Jurkat, Clone E6-1 (cell line): ENCODE measurements at places on chromosomes 2 and 18.

DNA sequence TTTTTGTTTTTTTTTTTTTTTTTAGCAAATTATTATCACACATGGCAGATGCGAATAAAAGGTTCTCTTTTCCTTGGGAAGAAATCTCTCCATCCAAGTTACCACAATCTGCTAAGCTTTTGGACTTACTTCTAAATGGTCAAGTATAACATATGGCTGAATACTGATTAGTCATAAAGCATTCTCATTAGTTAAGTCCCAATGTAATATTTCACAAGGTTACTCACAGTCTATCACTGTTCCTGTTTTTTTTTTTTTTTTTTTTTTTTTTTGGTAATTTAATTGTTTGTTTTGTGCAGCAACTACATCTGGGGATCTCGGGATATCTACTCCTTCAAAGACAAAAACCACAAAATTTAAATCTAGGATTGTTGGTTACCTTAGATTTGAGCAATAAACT, 771.7 kb downstream of the CPS1 start:
- no peak for DNase-seq

DNA sequence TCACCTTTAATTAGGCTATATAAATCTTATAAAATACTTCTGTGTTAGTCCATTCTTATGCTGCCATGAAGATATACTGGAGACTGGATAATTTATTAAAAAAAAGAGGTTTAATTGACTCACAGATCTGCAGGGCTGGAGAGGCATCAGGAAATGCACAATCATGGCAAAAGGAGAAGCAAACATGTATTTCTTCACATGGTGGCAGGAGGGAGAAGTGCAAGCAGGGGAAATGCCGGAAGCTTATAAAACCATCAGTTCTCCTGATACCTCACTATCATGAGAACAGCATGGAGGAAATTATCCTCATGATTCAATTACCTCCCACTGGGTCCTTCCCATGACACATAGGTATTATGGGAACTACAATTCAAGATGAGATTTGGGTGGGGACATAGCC, 504.4 kb downstream of the RIT2 start:
- no peak for DNase-seq

DNA sequence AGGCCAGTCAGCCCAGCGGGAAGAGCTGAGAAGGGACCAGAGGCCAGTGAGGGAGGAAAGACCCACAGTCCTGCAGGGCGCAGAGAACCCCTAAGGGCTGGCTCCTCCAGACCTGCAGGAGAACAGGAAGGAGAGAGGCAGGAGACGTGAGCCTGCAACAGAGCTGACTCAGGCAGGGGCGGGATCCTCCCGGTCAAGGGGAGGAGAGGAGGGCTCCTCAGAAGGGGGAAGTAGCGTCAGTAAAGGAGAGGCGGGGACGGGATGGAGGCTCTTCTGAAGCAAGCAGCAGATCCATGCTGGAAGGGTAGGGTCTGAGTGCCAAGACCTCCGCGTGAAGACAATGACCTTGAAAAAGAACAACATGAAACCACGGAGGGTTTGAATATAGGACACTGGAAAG, 50.8 kb downstream of the TRABD2A start:
- no peak for DNase-seq

- DNase-seq, result no peak
Measured at GRCh38 chr2:236872015-236872414, 213.7 kb upstream of the COPS8 start.

GRCh38 chr2:190186238-190186637, 123.7 kb upstream of the MSTN start:
- DNase-seq, result no peak

DNA sequence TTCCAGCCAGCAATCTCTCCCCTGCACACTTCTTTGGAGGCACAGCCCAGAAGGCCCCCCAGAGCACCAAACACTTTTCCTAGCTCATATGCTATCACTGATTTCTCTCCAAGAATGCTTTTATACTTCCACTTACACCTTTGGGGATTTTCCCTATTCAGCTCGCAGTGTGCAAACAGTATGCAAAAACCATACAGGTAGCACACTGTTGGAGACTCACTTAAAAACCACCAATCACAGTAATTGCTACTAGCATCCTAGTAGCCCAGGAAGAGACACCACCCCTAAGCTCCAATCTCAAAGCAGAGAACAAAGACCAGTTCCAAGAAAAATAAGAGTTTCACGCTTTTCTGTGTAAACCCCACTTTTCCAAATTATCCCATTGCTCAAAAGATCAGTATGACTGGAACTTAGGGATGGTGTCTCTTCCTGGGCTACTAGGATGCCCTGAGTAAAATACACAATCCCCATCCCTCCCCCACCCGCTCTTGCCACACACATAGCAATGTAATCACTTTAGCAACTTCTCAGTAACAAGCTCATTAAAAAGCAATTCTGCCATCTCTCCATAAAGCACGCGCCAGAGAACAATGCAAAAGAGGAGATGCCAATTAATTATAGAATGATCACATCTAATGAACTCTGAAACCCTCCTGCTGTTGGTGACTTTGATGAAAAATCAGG, 43.0 kb downstream of the KLF7 start:
- DNase-seq, result no peak

DNA sequence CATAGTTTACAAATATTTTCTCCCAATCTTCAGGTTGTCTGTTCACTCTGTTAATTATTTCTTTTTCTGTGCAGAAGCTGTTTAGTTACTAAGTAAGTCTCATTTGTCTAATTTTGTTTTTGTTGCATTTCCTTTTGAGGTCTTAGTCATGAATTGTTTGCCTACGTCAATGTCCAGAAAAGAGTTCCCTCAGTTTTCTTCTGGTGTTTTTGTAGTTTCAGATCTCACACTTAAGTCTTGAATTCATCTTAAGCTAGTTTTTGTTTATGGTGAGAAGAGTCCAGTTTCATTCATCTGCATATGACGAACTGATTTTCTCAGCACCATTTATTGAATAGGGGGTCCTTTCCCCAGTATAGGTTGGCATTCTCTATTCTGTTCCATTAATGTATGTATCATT, 1252.2 kb upstream of the TMEFF2 start:
- no peak for DNase-seq

GRCh38 chr2:149808556-149808955, 221.0 kb upstream of the MMADHC start:
- DNase-seq, result no peak

GRCh38 chr2:101613056-101613704, 84.3 kb upstream of the MAP4K4 start:
- DNase-seq, result no peak

- no peak for DNase-seq
Measured at GRCh38 chr2:33014268-33014667, 67.5 kb downstream of the LTBP1 start.

DNA sequence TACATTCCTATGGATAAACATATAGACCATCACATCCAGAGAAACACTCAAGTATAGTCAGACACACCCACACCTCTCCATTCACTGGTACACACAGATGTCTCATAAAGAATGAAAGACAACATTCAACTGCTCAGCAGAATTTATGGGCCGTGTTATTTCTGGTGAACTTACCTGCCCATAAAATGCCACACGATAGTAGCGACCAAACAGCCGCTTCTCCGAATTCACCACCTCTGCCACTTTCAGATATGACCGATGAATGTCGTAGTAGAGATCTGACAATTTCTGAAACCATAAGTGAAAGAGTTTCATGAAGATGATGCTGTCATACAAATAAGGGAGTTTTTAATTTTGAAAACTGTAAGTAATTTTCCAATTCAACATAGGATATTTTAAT, 70.7 kb upstream of the CCDC195 start:
- no peak for DNase-seq

- DNase-seq, result no peak
Measured at GRCh38 chr2:45731141-45731540, 79.7 kb downstream of the PRKCE start.

GRCh38 chr2:240889601-240890560, 6.1 kb downstream of the MAB21L4 start:
- no peak for DNase-seq

DNA sequence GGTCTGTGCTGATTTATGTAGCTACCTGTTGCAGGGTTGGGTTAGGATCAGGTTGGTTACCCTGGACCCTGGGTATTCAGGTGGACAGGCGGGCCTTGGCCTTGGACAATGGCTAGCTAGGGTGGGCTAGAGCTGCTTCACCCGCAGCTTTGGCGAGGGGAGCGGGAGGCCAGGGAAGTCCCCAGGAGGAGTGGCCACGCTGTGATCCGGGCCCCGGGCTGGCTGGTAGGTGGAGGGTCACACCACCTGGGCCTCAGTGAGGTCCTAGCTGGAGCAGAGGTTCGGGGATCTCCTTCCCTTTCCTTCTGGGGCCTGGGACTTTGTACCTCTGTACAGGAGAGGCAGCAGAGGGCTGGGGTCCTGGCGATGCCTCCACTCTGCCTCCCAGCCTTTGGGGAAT, 9.8 kb downstream of the RTP5 start:
- DNase-seq, result no peak

DNA sequence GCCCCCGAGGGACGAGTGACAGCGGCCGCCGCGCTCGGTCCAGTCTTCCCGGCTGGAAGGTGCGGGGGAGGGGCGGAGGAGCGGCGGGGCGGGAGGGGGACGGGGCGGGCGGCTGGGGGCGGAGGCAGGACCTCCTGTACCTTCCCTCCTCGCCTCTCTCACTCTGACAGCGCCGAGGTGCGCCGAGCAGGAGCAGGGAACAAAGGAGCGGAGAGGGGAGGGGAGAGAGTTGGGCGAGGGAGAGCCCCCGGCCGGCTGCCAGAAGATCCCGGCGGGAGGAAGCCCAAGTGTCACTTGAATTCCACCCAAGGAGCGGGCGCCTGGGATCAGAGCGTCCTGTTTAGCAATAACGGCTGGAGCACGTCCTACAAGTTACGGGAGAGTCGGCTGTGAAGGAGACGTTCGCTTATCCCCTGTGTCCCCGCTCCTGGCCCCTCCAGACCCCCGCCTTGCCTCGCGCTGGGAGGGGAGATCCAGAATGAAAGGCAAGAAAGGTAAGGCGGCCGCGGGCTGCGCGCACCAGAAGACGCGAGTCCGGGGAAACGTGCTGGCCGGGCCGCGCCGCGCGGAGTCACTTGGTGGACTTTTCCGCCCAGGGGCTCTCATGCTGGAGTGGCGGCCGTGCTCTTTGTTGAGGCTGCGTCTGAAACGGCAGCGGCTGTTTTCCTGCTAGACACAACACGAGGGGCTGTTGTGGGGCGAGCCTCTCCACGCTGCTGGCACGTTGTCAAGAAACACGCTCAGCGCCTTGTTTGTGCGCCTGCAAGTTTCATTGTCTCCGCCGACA, at the start of gene TGIF1:
TGIF1 (plus strand) TSS at position 161 of the 787 bp plus-strand sequence; CDS start at position 479, 318 bp downstream.
- peak; percentile 39 for DNase-seq

DNA sequence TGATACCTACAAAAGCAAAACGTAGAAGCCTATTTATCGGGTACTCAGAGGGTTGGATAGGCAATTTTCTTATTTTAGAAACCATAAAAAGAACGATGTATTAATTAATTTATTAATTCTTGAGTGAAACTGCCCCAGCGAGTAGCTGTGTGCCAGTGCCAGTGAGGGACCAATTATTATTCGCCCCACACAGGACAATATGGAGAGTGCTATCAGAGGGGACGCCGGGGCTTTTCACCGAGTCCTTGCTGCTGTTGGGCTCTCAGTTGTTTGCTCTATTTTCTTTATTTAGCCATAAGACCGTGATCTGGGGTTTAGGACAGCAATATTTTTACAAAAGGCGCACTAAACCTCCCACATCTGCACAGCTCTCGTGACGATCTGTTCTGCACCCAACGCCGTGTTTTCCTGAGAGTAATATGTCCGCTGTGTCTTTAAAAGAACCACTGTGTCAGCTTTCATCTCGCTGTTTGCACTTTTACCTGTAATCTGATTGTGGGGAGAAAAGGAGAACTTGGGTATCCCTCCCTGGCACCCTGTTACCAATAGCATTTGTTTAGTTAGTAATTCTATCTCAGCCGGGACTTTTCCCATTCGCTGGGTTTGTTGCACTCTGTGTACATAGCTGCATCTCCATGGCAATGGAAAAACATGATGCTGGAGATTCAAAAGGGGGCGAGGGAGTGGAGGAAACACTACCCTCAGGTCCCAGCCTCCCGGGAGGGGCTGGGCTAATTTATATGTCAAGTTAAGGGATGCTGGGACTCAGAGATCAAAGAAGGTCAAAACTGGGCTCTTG, 30.1 kb upstream of the ZNF516 start:
- no peak for DNase-seq

- DNase-seq, result no peak
Measured at GRCh38 chr2:239287461-239287860, 113.4 kb downstream of the HDAC4 start.

DNA sequence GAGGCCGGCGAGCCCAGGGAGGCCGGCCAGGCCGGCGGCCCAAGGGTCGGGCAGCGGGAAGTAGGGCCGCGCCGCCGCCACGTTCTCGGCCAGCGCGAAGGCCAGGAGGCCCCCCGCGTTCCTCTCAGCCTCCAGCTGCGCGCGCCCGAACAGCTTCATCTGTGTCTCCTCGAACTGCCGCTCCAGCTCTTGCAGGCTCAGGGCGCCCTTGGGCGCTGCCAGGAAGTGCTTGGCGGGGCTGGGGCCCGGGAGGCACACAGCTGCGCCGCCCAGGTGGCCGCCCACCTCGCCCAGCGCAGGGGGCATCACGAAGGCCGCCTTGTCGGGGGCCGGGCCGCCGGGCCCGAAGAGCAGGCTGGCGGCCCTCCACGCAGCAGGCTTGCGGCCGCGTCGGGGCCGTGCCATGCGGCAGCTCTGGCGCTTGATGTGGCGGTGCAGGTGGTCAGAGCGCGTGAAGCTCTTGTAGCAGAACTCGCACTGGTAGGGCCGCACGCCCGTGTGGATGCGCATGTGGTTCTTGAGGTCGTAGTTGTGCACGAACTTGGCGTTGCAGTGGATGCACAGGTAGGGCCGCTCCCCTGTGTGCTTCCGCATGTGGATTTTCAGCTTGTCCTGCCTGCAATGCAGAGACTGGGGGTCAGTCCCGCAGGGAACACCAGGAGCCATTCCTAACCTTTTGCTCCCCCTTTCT, 99.0 kb upstream of the SMAD2 start:
- DNase-seq, result no peak

GRCh38 chr2:236221798-236222197, 42.4 kb downstream of the ASB18 start:
- DNase-seq, result no peak

GRCh38 chr18:36493349-36494159, 196.0 kb downstream of the FHOD3 start:
- DNase-seq, result no peak

DNA sequence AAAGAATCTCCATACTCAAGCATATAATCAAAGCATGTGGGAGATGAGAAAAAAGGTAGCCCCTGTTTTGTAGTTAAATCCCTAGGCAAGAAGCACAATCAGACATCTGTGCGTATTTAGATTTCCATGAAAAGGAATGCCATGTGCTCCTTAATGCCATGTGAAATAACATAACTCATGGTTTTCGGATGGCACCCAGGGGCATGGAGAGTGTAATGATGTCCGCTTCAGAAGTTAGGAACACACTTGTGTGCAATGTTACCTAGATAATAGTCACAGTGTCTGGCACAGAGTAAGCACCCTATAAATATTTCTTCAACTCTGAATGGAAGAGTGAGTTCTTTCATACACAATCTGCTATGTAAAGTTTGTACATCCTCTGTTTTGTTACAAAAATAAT, 197.0 kb downstream of the NCKAP5 start:
- no peak for DNase-seq
